Stimulated activated CD8-positive, alpha-beta memory T cell treated with anti-CD3 and anti-CD28 coated beads, Interleukin-4, amount 100 ng/mL, for 1 hour (primary cell): ENCODE measurements at places on chromosomes 3 and 15.

DNA sequence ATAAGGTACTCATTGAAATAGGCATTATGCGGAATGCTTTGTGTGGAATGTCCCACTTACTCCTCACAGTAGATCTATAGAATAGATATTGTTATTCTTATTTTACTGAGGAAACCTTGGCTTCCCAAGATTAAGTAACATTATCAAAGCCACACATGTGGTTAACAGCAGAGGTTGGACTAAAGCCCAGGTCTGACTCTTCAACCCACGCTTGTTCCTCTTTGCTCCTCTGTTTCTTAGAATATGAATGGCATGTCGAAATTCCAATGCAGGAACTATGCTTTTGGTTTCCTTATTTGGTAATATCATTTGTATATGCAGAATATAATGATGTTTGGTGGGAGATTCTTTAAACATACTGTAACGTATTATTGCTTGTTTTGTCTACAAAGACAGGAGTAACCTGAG lies 818.8 kb upstream of the LMCD1 start:
- DNase-seq, result no peak

GRCh38 chr3:140711390-140712035 lies 33.6 kb downstream of the TRIM42 start:
- DNase-seq, result no peak

GRCh38 chr3:15040844-15041243 lies 24.3 kb downstream of the MRPS25 start:
- no peak for DNase-seq

- no peak for DNase-seq
Observed at GRCh38 chr3:123586131-123586530, 1.3 kb upstream of the HACD2 start.

- no peak for DNase-seq
Observed at GRCh38 chr15:93312891-93313486, 224.0 kb upstream of the RGMA start.

- no peak for DNase-seq
Observed at GRCh38 chr3:65785065-65785645, 253.6 kb downstream of the MAGI1 start.

DNA sequence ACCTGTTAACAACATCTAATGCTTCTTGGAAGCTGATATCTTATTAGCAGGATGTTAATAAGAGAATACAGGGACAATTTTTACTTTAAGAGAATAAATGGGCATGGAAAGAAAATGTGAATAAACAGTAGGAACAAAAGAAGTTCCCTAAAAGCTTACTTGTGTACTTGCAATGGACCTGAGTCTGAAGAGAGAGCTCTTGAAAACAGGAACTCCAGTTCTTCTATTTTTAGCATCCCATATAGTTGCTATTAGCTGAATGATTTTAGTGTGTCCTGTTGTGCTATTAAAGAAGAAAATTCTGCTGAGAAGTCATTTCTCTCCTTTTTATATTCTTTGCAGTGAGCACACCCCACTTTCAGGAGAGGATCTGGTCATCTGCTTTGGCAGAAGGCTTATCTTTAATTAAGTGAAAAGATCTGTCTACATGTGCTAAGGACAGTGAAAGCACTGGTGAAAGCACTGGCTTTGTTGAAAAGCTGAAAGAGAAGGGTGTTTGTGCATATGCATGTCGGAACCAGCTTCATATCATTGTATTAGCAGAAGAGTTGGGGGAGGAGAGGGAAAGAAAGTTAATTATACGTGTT lies 1.4 kb upstream of the ST3GAL6 start:
- no peak for DNase-seq

DNA sequence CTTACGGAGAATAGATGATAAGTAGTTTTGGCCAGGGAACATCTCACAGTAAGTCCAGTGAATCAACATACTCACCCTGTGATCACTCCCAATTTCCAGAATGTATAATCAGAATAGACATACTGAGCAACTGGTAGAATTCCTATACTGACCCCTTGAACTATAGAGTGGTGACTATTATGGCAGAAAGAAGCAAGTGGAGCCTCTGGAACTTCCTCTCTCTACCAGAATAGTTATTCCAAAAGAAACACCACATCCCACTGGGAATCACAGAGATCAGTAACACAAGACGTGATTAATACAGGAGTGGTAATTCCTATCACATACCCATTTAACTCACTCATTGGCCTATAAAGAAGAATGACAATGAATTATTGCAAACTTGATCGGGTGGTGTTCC lies 50.1 kb upstream of the TRIM42 start:
- DNase-seq, result no peak

- no peak for DNase-seq
Observed at GRCh38 chr3:87973906-87974305, 84.9 kb downstream of the CGGBP1 start.

- no peak for DNase-seq
Observed at GRCh38 chr15:27820722-27821121, 278.4 kb downstream of the OCA2 start.

- DNase-seq, result no peak
Observed at GRCh38 chr15:27046880-27047279, 75.9 kb downstream of the GABRG3 start.
